ENCODE measurements at places on chromosomes 11 and 22. TPM values are rescaled to one million over a fixed set of nuclear protein-coding genes. Genes with fewer than 3 reads are reported as not detected.

The CNGA4 gene
- 0.22 TPM for total RNA-seq

The DERL3 gene
- 4.6 TPM for total RNA-seq

GRCh38 chr11:57432714-57433163 lies 5.8 kb upstream of the SLC43A3 start:
- no peak for DNase-seq

DNA sequence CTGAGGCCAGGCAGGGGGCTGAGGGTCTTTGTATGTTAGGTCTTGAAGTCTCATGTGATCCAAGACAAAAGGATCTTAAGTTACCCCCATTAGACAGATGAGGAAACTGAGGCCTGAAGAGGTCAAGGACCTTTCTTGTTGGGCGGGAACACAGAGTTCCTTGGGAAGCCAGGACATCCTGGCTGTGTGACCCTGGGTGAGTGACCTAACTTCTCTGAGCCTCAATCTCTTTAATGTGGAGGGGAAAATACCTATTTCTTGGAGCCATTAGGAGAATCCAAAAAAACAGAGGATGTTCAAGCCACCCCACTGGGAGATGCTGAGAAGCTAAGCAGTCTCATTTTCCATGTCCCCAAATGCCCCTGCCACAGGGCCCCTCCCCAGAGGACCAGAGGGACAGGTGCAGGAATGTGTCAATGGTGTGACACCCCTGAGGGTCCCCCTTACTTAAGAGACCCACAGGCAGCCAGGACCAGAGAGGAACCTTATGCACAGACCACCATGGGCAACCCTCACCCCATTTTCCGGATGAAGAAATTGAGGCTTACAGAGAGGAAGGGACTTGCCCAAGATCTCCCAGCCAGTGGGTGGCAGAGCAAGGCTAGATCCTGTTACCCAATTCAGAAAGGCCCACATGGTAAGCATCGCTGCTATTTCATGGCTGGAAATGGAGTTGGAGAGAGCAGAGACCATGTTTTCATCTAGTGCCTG lies 8.0 kb downstream of the RAC2 start:
- DNase-seq: no peak

All from chondrocyte (in vitro differentiated cells).